PC-3 (cell line): ENCODE measurements at places on chromosomes 5 and 9. TPM values are rescaled to one million over a fixed set of nuclear protein-coding genes. Genes with fewer than 3 reads are reported as not detected.

DNA sequence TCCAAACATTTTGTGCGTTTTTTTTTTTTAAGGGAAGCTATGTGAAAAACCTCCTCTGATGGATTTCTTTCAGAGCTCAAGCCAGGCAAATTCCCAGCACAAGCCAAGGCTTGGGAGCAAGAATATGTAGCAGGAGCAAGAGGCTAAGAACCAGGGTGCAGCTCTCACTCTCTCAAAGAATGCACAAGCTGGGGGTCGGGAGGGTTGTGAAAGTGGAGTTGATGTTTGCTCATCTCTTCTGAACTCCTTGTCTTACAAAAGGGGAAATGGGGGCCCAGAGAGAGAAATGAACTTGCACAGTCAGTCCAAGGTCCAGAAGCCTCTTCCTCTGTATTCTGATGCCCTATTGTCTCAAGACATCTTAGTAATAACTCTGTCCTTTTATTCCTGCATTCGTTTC is 7.7 kb upstream of the TRAF1 start:
- H3K36me3 ChIP-seq = no peaks in the 10 kb centered on the region; the same call in 1 of the 2 replicates
- no peak overlapping the region for H3K27ac ChIP-seq
- no peak overlapping the region for H3K4me3 ChIP-seq
- DNase-seq = no peak
- H3K4me1 ChIP-seq = peaks cover 40% of the 10 kb centered on the region
- H3K27me3 ChIP-seq = no peaks in the 10 kb centered on the region

GRCh38 chr5:19270153-19270552 is 717.8 kb downstream of the CDH18 start:
- DNase-seq = no peak
- H3K4me3 ChIP-seq = no peak overlapping the region
- H3K36me3 ChIP-seq = no peaks in the 10 kb centered on the region
- 0 out of 2 replicates have a peak, but pooled peaks cover 7% of the 10 kb centered on the region for H3K4me1 ChIP-seq

- H3K4me3 ChIP-seq = no peak overlapping the region
- no peaks in the 10 kb centered on the region for H3K36me3 ChIP-seq
- no peaks in the 10 kb centered on the region for H3K4me1 ChIP-seq
- no peak for DNase-seq
- H3K27me3 ChIP-seq = no peaks in the 10 kb centered on the region
- no peak overlapping the region for H3K27ac ChIP-seq
These were observed 149.3 kb downstream of the RGS3 start for GRCh38 chr9:113612828-113613227.

DNA sequence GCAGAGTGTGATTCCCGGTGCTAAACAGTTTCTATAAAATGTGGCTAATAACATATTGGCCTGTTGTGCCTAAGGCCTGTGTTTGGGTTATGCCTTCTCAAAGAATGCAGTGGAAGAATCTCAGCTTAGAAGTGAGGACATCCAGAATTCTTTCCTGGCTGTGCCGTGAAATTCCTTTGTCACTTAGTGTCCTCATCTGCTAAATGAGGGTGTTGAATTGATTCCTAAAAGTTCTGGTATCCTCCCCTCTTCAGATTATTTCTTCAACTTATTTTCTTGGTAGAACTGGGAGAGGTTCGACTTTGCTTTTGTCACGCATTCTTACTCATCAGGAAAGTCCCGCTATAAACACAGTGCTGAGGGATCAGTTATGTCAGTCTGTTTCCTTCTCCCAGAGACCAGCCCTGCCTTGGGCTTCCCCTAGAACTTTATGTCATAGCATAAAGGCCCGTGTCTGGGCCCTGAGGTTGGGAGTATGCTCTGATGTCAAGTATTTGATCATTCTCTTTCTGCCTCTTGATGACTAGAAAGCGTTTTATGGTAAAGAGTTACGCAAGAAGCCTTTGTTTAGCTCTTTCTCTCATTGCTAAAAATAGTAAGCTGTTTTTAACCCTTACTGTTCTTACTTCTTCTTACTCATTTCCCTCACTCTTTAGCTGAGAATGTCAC is 29.5 kb downstream of the MTAP start:
- peak; percentile 59 for DNase-seq
- H3K36me3 ChIP-seq = peaks cover 57% of the 10 kb centered on the region
- H3K4me3 ChIP-seq = no peak overlapping the region
- no peaks in the 10 kb centered on the region for H3K27me3 ChIP-seq
- peaks cover 65% of the 10 kb centered on the region for H3K4me1 ChIP-seq

GRCh38 chr5:179267671-179268083 is 77.6 kb downstream of the ADAMTS2 start:
- DNase-seq = no peak
- H3K27me3 ChIP-seq = peaks cover 19% of the 10 kb centered on the region

GRCh38 chr9:105632807-105633206 is 29.4 kb upstream of the TAL2 start:
- H3K4me3 ChIP-seq = no peak overlapping the region
- peak; percentile 31 for DNase-seq
- no peaks in the 10 kb centered on the region for H3K27me3 ChIP-seq
- H3K36me3 ChIP-seq = no peaks in the 10 kb centered on the region; the same call in 1 of the 2 replicates
- no peak overlapping the region for H3K27ac ChIP-seq

DNA sequence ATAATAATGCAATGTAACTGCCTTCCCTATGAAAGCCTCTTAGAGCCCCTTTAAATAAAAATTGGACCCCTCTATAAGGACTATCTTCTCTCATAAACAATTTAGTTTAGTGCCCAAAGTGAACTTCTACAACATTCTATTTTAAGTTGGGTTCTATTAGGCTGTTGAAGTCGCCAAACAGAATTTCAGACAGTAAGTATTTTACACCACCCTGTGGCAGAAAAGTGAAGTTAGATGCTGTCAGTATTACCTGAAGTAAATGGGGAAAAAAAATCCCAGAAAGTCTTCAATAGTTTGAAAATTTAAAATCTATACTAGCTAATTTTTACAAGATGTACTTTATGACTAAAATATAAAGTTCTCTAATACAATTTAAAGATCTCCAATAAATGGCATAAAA is 29.5 kb downstream of the CAAP1 start:
- H3K27ac ChIP-seq = no peak overlapping the region
- peak; percentile 14 for DNase-seq
- no peak overlapping the region for H3K4me3 ChIP-seq
- H3K36me3 ChIP-seq = no peaks in the 10 kb centered on the region
- H3K27me3 ChIP-seq = no peaks in the 10 kb centered on the region

LRRC19 gene
- total RNA-seq = not detected in 2 replicates

- H3K4me3 ChIP-seq = no peak overlapping the region
- peak; percentile 80 for DNase-seq
- peaks cover 15% of the 10 kb centered on the region; the same call in 1 of the 2 replicates for H3K36me3 ChIP-seq
- H3K27ac ChIP-seq = peak overlapping the region; percentile 91
These were observed 38.8 kb upstream of the RPL26L1 start for GRCh38 chr5:172920447-172920849.

GRCh38 chr5:50964746-50965653 is 298.6 kb downstream of the PARP8 start:
- peaks cover 7% of the 10 kb centered on the region for H3K27me3 ChIP-seq
- H3K4me3 ChIP-seq = no peak overlapping the region
- no peak for DNase-seq
- no peaks in the 10 kb centered on the region for H3K4me1 ChIP-seq
- H3K36me3 ChIP-seq = no peaks in the 10 kb centered on the region; the same call in 1 of the 2 replicates

DNA sequence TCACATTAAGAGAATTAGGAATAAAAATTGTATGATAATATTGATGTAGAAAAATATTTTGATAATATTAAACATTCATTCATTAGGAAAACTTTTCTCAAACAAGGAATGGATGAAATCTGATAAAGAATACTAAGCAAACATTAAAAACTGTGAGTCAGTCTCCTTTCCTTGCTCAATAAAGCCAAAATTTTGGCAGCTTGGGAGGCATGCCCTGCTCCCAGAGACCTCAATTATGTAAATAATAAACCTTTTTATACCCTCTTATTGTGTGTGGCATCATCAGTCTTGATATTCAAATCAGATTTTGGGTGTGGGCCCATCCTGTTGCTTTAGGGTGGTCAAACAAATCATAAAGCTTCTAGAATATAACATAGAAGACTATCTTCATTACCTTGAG is 36.6 kb upstream of the CCL21 start:
- no peaks in the 10 kb centered on the region for H3K27me3 ChIP-seq
- peak overlapping the region; percentile 57; the same call in 1 of the 2 replicates for H3K27ac ChIP-seq
- no peaks in the 10 kb centered on the region for H3K36me3 ChIP-seq
- no peak overlapping the region; the same call in 1 of the 2 replicates for H3K4me3 ChIP-seq
- DNase-seq = peak; percentile 83

GRCh38 chr5:90311401-90311800 is 98.2 kb downstream of the CETN3 start:
- DNase-seq = no peak
- peaks cover 14% of the 10 kb centered on the region for H3K4me1 ChIP-seq
- H3K27ac ChIP-seq = no peak overlapping the region
- H3K36me3 ChIP-seq = no peaks in the 10 kb centered on the region

DNA sequence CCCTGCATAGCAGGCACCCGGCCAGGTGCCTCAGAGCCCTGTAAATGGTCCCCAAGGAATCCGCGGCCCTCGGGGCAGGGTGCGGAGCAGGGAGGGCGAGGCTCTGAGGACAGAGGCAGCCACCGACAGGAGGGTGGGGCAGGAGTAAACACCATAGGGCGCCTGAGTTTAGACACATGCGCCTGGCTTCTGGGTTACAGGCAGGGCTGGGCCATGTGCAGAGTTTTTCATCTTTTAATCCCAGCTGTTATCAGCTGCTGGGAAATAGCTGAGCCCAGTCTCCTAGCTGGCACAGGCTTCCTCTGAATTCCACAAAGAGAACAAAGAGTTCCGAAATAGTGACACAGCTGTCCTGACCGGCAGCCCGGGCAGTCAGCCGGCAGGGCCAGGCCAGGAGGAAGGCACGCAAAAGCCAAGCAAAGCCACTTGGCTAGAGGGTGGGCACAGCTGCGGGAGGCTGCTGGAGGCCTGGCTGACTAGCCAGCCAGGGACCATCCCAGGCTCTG is 98.9 kb upstream of the PHYKPL start:
- no peaks in the 10 kb centered on the region for H3K36me3 ChIP-seq
- no peak overlapping the region for H3K4me3 ChIP-seq
- DNase-seq = peak; percentile 64
- no peak overlapping the region for H3K27ac ChIP-seq
- peaks cover 12% of the 10 kb centered on the region; the same call in 1 of the 2 replicates for H3K4me1 ChIP-seq

IL3 gene
- not detected in 2 replicates for total RNA-seq

GCNT4 gene
- total RNA-seq = under 0.01 and 0.06 TPM in 2 replicates
